ENCODE measurements at places on chromosomes 6 and 20.
A peak's percentile ranks its signal among the peaks of the same experiment; 100 is the strongest.

DNA sequence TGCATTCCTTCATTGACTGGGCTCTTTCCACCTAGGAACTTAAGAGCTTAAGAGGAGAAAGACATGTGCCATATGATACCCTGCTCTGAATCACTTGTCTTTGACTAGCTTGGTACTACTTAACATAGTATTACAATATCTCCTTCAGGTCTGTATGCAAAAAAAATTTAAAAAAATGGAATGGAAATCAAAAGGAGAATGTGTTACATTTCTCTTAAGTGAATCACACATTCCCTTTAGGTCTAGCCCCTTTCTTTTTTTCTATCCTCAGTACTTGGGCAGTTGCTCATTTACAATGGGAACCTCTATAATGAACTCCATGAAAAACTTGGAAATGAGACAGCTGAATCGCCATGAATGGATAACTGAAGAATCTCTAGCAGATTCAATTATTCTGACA lies 53.8 kb downstream of the SLC35F1 start:
- no peak for DNase-seq

DNA sequence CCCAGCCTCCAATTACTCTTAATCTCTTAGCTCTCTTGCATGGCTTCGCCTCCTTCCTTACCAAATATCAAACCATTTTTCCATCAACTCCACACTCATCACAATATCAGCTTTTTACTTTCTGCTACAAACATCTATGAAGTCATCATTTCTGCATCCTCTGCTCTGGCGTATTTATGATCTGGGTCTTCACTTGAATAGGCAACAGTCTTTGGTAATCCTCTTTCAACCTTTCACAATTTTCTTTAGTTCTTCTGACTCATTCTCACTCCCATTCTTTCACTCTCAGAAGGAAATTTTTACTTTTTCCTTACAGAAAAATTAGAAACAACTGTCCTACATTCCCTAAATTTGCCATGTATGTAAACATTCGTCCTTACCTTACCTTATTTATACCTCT lies 522.4 kb downstream of the HDGFL1 start:
- no peak for DNase-seq

DNA sequence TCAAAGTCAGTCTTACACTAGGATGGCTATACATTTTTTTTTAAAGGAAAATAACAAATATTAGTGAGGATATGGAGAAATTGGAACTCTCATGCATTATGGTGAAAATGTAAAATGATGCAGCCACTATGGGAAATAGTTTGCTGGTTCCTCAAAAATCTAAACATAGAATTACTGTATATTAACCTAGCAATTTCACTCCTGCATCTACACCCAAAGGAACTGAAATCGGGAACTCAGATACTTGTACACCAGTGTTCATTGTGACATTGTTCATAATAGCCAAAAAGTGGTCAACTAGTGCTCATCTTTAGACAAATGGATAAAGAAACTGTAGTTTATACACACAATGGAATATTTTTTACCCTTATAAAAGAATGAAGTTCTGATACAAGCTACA lies 110.7 kb downstream of the UTRN start:
- no peak for DNase-seq

DNA sequence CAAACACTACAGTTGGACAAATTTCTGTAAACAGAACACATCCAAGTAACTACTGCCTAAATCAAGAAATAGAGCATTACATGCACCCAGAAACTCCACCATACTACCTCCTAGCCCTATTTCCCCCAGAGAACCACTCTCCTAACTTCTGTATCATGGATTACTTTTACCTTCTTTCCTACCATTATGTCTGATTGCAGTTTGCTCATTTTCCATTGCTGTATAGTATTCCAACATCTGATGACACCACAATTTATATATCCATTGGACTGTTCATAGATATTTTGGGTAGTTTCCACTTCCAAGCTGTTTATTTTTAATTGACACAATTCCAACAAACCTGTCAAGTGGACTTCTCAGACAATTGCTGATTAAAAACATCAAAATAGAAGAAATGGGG lies 271.1 kb downstream of the CDC5L start:
- DNase-seq = no peak

DNA sequence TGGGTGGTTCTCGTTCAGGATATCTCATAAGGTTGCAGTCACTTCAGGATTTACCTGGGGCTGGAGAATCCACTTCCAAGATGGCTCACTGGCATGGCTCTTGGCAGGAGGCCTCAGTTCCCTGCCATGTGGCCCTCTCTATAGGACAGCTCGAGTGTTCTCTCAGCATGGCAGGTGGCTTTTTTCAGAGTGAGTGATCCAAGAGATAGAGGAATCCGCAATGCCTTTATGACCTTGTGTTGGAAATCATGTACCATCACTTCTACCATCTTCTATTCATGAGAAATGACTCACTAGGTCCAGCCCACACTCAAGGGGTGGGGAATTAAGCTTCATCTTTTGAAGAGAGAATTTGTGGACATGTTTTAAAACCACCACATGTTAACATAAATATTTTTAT lies 37.8 kb downstream of the PPP1R16B start:
- DNase-seq = no peak

- DNase-seq = peak; percentile 80
Observed at GRCh38 chr6:157021344-157021992, 244.3 kb downstream of the ARID1B start.

- no peak for DNase-seq
Observed at GRCh38 chr20:58997141-58997770, 9.8 kb downstream of the CTSZ start.

DNA sequence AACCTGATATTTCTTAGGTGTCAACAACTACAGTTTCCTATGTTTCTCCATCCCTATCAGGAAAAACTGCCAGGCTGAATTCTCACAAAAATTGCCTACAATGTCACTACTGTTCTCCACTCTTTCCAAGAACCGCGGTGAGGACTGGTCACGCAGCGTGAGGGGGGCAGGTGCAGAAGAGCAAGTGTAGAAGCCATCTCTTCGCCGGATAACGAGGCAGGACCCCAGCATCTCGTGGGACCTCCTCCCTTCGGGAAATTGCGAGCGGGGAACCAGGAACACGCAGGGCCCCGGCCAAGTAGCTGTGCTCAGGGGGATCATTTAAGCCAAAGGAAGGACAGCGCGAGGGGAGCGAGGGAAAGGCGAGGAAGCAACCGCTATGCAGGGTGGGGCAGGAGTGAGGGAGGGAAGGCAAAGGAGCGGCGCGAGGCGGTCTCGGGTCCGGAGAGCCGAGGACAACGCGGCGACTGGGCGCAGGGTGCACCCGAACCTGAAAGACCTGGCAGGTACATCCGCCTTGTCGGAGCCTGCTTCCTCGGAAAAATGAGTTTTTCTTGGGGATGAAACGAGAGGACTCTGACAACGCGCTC lies 559 bp downstream of the APMAP start:
- DNase-seq = peak; percentile 6

DNA sequence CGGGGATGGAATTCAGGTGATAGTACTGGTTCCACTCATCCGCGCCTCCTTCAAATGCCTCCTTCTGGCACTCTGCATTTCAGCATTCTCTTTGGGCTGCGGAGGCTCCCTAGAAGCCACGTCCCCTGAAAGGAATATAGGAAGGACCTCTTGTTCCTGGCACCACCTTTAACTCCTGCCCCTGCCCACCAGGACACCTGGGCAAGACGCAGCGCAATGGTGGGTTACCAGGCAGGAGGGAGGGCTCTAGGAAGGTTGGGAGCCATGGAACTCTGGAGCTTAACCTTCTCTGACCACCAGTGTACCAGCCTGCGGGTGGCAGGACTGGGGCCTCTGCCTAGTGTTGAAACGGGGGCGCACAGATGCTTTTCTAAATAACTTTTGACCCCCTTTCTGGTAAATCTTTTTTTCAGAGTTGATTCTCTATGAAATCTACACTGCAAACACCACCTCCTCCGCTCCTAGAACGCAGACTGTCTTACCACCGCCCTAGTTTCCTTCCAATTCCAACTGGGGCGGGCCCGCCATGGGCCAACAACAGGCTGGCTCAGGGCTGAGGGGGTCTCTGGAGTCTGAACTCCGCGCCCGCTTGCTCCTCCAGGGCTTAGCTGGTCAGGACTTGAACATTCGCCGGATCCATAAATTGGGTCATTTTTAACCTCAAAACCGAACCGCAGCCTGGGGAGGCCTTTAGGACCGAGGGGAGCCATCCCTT lies 871 bp upstream of the SYNDIG1 start:
- DNase-seq = no peak

- DNase-seq = no peak
Observed at GRCh38 chr6:155630085-155630484, 174.4 kb upstream of the NOX3 start.

GRCh38 chr20:2801286-2801728 lies 880 bp upstream of the CPXM1 start:
- DNase-seq = no peak

GRCh38 chr6:92710048-92710447 lies 709.3 kb downstream of the EPHA7 start:
- no peak for DNase-seq

DNA sequence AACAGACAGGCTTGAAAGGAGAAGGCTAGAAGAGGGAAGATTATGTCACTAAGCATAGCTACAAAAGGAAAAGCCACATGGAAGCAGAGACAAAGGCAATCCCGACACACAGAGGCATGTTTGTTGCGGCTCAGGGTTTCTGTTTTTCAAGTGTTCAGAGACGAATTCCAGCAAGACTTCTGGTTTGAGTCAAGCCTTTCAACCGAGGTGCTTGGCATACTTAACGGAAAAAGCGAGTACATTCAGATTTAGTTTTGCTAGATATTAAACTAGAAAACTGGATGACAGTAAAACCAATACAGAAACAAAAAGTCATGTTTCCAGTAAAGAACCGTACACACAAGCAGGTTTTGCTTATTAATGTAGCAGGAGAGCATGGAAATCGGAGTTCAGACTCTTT lies 27.2 kb downstream of the MCUR1 start:
- DNase-seq = no peak

GRCh38 chr20:8127553-8128255 lies 4.4 kb upstream of the PLCB1 start:
- no peak for DNase-seq

DNA sequence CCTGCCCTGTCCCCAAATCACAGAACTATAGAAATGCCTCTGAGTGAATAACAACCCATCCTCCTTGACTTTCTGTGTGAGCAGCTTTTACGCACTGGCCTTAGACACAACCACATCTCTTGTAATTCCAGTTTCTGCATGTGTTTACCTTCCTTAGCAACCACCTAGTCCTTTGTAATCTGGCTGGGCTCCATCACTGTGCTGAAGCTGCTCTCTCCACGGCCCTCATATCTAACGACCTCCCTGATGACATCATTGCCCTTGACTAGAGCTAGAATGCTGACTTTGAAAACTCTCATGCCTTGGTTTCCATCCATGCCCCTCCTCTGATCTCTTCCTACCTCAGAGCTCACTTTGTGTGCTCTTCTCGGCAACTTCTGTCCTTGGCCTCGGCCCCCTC lies 30.5 kb upstream of the GLP1R start:
- no peak for DNase-seq

GRCh38 chr20:44970243-44970757 lies 4.0 kb downstream of the STK4 start:
- DNase-seq = no peak

DNA sequence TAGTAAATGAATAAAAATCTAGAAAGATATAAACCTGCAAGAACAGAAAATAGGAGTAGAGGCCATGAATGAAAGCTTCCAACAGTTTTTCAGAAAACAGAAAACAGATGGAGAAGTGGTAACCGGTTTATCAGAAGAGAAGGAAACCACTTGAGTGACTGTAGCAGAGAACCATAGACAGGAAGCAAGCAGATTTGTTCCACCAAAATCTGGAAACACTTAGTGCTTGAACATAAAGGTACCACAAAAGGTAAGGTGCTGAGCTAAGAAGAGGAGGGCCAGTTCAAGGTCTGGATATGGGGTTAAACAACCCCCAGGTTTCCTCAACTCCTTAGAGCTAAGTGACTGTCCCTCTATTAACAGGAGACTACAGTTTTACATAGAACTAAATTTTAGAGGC lies 9.2 kb upstream of the KIAA0319 start:
- DNase-seq = no peak

- DNase-seq = no peak
Observed at GRCh38 chr20:5928836-5929715, 21.3 kb downstream of the TRMT6 start.

DNA sequence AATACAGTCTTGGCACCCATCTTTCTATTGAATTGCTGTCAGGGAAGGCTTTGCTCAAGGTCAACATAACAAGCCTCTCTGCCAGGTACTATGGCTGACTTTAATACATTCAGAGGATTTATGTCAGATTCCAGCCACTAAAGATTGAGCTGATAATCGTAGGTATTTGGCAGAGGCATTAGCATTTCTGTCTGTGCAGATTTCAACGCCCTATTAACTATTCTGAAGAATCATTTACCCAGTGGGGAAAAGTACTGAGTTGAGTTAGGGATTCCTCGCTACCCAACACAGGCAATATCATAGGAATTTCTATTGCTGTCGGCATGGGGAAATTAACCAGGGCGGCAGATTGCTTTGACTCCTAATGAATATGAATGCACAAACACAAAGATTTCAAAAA lies 233.7 kb upstream of the SPTLC3 start:
- DNase-seq = no peak

- DNase-seq = no peak
Observed at GRCh38 chr6:41392246-41392645, 56.8 kb downstream of the NCR2 start.

GRCh38 chr6:128241216-128241615 lies 279.2 kb downstream of the PTPRK start:
- DNase-seq = no peak

DNA sequence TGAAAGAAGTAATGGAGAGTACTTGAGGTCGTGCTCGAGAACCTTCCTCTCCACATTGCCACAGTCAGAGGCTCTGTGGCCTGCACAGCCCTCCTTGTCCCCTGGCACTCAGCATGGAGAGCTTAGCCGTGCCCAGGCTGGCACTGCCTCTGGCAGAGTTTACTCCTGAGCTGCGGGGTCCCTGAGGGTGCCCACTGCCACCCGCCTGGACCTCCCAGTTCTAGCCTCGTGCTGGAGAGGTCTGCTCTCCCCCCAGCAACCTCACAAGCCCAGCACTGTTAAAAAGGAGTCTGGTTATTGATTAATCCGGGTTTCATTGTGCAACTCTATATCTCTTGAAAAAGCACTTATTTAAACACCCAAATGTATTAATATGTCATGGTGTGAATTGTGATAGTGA lies 226.8 kb downstream of the TMEM242 start:
- no peak for DNase-seq

DNA sequence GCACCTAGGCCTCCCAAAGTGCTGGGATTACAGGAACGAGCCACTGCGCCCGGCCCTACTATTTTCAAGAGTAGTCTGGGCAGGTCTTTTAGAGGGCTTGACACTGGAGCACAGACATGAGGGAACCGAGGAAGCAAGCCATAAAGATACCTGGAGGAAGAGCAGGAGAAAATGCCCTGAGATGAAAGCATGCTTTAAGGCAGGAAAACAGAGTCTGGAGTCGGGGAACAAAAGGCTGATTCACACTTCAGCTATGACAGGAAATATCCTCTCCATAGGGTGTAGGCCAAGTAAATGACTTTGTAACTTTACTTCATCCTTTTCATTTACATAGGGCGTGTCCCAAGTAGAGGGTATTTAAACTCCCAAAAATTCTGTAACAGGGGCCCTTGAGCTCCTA lies 4.3 kb upstream of the SERINC3 start:
- no peak for DNase-seq

- no peak for DNase-seq
Observed at GRCh38 chr6:170150590-170150945, 140.3 kb downstream of the DLL1 start.

GRCh38 chr6:160217073-160217472 lies 41.5 kb downstream of the SLC22A2 start:
- DNase-seq = no peak

- DNase-seq = no peak
Observed at GRCh38 chr20:19328676-19329075, 116.2 kb downstream of the SLC24A3 start.

GRCh38 chr20:49887251-49888211 lies 27.8 kb downstream of the SPATA2 start:
- DNase-seq = no peak

Data from stimulated activated CD4-positive, alpha-beta T cell treated with anti-CD3 and anti-CD28 coated beads, TNF-alpha, amount 100 ng/mL, for 1 hour (primary cell).